ENCODE measurements at places on chromosomes 6 and 20.

- no peak for DNase-seq
Measured at GRCh38 chr6:90285042-90285481, 11.6 kb downstream of the BACH2 start.

DNA sequence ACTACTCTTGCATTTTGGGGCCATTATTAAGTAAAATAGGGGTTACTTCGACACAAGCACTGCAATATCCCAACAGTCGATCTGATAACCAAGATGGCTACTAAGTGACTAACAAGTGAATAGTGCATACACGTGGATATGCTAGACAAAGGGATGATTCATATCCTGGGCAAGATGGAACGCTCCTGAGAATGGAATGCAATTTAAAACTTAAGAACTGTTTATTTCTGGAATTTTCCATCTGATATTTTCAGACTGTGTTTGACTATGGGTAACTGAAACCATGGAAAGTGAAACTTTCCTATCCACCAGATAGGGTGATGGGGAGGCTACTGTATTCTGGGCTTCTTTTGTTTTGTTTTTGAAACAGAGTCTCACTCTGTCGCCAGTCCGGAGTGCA is 66.5 kb downstream of the ILRUN start:
- DNase-seq, result no peak

- no peak for DNase-seq
Measured at GRCh38 chr6:17491416-17492142, 98.2 kb downstream of the CAP2 start.

DNA sequence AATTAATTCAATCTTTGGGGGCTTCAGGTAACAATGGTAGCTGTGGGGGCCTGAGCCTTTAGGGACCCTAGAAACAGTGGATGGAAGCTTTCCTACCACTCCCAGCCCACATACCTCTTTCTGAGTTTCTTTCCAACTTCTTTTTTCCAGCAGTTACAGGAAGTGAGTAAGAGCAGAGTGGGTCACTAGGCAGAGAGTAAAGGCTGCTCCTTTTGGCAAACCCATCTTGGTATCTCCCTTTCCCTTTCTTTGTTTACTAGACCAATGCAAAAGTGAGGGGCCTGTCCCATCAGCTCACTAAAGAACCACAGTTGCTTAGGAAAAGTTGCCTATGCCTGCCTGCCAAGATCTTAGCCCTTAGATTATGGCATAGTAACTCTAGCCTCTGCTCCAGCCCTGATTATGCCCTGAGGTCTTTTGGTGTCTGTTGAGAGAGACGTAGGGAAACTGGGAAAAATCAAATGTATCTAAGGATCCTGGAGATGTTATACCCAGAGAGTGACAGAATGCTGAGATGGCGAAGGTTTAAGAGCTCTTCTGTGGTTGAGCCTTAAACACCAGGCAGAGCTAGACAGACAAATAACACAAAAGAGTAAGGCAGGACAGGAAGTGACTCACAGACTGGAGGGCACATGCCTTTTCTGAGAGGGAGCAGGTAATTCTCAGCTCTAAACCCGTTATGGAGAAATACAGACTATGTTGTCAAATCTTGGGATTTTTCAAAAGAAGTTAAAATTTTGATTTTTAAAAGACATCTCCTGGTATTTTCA is 31.3 kb downstream of the TRMT6 start:
- no peak for DNase-seq

DNA sequence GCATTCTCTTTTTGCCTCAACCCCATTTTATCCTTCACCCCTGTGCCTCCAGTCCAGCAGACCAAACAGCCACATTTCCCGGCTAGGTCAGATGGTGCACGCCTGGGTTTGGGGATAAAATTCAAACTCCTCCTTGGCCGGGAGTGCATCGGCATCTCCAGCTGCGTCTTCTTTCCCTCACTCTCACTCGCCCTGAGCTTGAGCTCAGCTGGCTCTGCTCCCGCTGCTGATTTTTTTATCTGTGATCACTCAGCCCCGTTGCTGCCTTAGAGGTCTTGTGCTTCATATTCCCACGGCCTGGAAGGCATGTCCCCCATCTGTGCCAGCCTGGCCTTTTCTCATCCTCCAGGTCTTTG is 6.8 kb upstream of the EZR start:
- no peak for DNase-seq

DNA sequence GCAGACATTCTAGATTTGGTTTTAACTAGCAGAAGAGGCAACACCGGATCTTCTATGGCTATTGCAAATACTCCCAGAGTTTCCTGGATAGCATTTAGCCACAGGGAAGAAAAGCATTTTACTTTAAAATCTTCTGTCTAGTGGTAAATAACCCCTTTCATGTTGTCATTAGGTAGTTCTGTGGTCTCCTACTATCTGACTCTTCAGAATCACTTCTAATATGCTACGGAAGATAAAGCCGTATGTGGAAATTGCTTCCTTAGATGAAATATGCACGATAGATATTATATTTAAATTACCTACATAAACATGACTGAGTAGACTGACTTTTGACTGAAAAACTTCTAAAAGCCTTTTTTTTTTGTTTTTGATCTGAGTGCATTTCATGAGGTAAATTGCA is 759 bp downstream of the CRISP3 start:
- no peak for DNase-seq

GRCh38 chr6:111844376-111844775 is 28.9 kb downstream of the FYN start:
- DNase-seq, result no peak

- no peak for DNase-seq
Measured at GRCh38 chr6:155310596-155310995, 3.7 kb downstream of the TFB1M start.

DNA sequence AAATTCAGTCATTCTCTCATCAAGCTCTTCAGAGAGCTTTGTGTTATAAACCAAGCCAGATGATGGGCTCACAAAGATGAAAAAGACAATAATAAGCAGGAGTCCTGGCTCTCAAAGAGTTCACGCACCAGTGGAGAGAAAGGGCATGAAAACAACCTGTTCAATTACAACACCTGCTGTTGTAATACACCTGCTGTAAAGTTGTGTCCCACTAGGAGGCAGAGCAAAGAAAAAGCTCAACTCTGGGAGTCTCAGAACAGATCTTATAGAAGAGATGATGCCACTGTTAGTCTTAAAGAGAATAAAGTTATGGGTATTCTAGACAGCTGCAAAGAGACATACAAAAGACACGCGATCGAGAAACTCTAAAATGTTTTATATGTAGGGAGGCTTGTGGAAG is 100.6 kb downstream of the DCDC2 start:
- DNase-seq, result no peak

DNA sequence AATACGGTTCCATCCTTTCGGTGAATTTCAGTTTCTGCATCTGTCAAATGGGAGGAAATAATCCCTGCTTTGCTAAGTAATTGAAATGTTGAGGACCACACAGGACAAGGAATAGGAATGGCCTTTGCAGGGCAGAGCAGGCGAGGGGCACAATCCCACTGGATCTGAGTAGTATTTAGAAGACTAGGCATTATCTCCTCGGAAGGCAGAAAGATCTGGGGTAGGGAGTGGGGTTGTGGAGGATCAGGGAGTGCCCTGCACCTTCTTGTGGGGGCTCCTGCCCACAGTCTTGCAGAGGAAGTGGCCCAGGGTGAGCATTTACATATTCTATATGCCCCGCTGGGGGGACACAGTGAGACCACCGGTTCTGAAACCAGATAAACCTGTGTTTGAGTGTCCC is 87.1 kb upstream of the SIRPA start:
- no peak for DNase-seq

GRCh38 chr6:27275025-27275956 is 27.8 kb downstream of the PRSS16 start:
- no peak for DNase-seq

GRCh38 chr20:22974354-22974753 is 60.8 kb upstream of the SSTR4 start:
- DNase-seq, result no peak

- peak; percentile 40 for DNase-seq
Measured at GRCh38 chr20:46563170-46563859, 12.9 kb upstream of the OCSTAMP start.

DNA sequence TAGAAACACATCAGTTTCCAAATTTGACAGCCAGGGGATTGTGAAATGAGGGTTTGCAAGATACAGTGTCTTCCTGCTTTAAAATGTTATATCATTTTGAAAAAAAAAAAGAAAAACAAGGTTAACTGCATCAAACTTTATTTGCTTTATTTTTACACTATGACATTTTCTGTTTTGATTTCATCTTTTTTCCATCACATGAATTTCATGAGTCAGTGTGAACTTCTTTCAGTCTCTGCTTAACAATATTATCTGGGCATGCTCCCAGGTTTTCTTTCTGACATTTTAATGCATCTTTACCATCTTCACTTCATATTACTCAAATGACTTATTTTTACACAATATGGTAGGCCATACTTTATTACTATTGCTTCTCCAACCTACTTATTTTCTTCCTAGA is 1.9 kb downstream of the NCOA7 start:
- DNase-seq, result no peak

GRCh38 chr6:158756126-158756525 is 63.0 kb downstream of the EZR start:
- DNase-seq, result no peak

Data from head of caudate nucleus (tissue), 42 donors.